Ascending aorta (tissue), 2 donors: ENCODE measurements at places on chromosomes 3 and 15.

- H3K4me1 ChIP-seq: no peaks in the 10 kb centered on the region
- no peak overlapping the region for H3K4me3 ChIP-seq
- no peaks in the 10 kb centered on the region for H3K36me3 ChIP-seq
- no peak overlapping the region for H3K27ac ChIP-seq
- no peaks in the 10 kb centered on the region for H3K27me3 ChIP-seq
Observed at GRCh38 chr15:62104401-62104800, 37.6 kb downstream of the C2CD4A start.

GRCh38 chr3:189771842-189772450 lies 140.8 kb downstream of the TP63 start:
- H3K27me3 ChIP-seq: no peaks in the 10 kb centered on the region
- no peak overlapping the region for H3K27ac ChIP-seq
- H3K36me3 ChIP-seq: no peaks in the 10 kb centered on the region
- no peak for DNase-seq

- no peaks in the 10 kb centered on the region for H3K36me3 ChIP-seq
- DNase-seq: no peak
- H3K4me1 ChIP-seq: no peaks in the 10 kb centered on the region
- H3K27ac ChIP-seq: no peak overlapping the region
- no peaks in the 10 kb centered on the region for H3K27me3 ChIP-seq
- H3K4me3 ChIP-seq: no peak overlapping the region
Observed at GRCh38 chr3:59878038-59878427, 828.2 kb upstream of the CFAP20DC start.

DNA sequence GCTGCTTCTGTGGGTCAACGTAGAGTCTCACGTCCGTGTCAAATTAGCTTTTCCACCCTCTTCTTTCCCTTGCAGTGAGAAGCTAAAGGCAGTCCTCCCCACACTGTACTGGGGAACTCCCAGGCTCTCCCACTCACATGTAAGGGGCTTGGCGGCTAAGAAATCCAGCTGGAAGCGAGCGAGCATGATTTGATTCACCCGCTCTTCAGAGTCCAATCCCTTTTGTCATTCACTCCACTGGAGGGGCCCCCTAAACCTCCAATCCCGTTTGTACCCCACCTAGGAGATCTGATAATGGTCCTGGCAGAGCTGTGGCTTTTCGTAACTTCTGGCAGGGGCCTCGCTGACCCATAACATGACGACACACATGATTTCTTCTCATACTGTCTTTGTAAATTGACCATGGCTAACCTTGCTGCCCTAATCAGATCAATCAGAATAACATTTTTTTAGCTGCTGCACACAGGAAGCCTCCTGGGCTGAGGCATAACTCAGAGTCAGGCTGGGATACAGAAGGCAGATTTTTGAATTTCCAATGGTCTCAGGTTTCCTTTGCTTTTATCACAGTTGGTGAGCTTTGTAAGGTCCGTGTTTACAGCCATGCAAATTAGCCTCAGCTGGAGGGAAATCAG lies 235.2 kb downstream of the GREM1 start:
- no peaks in the 10 kb centered on the region for H3K4me1 ChIP-seq
- H3K4me3 ChIP-seq: no peak overlapping the region
- H3K36me3 ChIP-seq: no peaks in the 10 kb centered on the region
- H3K27ac ChIP-seq: no peak overlapping the region

DNA sequence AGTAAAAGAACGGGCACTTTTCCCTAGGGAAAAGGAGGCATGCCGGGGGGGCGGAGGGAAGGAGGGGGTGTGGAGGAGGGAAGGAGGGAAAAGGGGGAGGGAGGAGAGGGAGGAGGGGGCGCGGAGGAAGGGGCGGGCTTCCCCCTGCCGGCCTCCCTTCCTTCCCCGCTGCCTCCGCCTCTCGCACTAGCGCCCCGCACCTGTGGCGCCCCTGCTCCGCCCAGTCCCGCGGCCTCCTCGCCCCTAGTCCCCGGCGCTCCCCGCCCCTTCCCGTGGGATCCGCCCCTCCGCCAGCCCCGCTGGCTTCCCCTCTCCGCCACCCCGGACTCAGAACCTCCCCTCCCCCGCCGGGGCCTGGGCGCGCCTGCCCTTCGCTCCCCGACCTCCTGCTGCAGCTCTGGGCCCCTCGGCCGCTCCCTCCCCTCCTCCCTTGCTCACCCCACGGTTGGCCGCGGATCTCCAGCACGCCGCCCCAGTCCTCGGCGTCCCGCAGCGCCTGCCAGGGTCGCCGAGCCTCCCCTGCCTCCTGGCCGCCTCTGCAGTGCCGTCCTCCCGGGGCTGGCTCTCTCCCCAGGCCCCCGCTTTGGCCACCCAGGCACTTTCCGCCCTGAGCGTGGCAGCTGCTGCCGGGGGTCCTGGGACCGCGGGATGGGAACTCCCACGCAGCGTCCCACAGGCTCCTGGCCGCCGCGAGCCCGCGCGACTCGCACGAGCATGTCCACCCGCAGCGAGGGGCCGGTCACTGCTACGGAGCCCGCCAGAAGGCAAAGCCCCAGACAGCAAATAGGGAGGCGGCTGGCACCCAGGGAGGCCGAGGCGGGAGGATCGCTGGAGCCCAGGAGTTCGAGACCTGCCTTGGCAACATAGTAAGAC lies 147.4 kb downstream of the TJP1 start:
- H3K36me3 ChIP-seq: no peaks in the 10 kb centered on the region
- H3K4me1 ChIP-seq: peaks cover 3% of the 10 kb centered on the region
- H3K27me3 ChIP-seq: no peaks in the 10 kb centered on the region
- peak overlapping the region; percentile 90 for H3K4me3 ChIP-seq
- DNase-seq: peak; percentile 69
- H3K27ac ChIP-seq: no peak overlapping the region

DNA sequence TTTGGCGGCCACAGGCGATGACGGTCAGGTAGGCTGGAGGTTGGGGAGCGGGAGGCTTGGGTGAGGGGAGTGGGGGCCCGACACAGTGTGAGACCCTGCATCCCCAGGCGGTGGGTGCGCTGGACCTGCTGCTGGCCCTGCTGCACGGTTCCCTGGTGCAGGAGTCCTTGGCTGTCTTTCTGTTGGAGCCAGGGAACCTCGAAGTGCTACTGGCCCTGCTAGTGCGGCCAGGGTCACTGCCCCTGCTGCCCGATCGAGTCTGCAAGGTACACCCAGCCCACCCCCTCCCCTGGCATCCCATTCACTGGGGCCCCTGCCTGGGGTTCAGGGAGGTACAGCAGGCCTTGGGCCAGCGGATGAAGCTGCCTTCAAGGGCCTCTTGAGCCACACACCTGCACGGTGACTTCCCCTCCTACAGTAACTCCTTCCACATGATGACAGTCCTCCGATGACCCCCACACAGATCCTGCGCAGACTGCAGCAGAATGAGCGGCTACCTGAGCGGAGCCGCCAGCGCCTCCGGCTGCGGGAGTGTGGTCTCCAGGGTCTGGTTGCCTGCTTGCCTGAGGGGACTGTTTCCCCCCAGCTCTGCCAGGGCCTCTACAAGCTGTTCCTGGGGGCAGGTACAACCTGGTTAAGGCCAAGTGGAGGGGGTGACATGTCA lies 19.5 kb downstream of the NBEAL2 start:
- no peak for DNase-seq
- peaks cover 50% of the 10 kb centered on the region for H3K36me3 ChIP-seq
- no peaks in the 10 kb centered on the region for H3K4me1 ChIP-seq
- H3K4me3 ChIP-seq: no peak overlapping the region
- H3K27ac ChIP-seq: no peak overlapping the region

- H3K4me3 ChIP-seq: peak overlapping the region; percentile 28
- no peaks in the 10 kb centered on the region for H3K27me3 ChIP-seq
- H3K36me3 ChIP-seq: no peaks in the 10 kb centered on the region
- peaks cover 3% of the 10 kb centered on the region for H3K4me1 ChIP-seq
- DNase-seq: no peak
Observed at GRCh38 chr3:177263615-177264368, 66.5 kb upstream of the TBL1XR1 start.

DNA sequence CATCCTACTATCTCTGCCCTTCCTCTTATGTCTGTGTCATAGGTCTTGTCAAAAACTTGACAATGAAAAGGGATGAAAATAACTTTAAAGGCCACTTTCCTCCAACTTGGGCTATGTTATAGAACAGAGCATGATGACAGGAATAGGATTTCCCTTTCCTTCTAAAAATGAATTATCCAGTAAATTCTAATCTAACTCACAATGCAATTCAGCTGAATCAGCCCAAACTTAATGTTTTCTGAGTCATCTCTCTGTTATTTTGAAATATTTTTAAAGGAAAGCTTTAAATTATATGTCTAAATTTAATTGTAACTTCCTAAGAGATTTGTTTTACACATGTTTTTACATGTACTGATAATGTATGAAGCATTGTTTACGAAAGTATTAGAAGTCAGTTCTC lies 258.5 kb downstream of the BBX start:
- no peaks in the 10 kb centered on the region for H3K36me3 ChIP-seq
- H3K4me3 ChIP-seq: no peak overlapping the region
- no peaks in the 10 kb centered on the region for H3K27me3 ChIP-seq
- no peak overlapping the region for H3K27ac ChIP-seq

GRCh38 chr15:52329987-52330386 lies 34.4 kb upstream of the MYO5C start:
- no peak overlapping the region for H3K4me3 ChIP-seq
- DNase-seq: no peak
- no peaks in the 10 kb centered on the region for H3K27me3 ChIP-seq
- H3K27ac ChIP-seq: no peak overlapping the region

DNA sequence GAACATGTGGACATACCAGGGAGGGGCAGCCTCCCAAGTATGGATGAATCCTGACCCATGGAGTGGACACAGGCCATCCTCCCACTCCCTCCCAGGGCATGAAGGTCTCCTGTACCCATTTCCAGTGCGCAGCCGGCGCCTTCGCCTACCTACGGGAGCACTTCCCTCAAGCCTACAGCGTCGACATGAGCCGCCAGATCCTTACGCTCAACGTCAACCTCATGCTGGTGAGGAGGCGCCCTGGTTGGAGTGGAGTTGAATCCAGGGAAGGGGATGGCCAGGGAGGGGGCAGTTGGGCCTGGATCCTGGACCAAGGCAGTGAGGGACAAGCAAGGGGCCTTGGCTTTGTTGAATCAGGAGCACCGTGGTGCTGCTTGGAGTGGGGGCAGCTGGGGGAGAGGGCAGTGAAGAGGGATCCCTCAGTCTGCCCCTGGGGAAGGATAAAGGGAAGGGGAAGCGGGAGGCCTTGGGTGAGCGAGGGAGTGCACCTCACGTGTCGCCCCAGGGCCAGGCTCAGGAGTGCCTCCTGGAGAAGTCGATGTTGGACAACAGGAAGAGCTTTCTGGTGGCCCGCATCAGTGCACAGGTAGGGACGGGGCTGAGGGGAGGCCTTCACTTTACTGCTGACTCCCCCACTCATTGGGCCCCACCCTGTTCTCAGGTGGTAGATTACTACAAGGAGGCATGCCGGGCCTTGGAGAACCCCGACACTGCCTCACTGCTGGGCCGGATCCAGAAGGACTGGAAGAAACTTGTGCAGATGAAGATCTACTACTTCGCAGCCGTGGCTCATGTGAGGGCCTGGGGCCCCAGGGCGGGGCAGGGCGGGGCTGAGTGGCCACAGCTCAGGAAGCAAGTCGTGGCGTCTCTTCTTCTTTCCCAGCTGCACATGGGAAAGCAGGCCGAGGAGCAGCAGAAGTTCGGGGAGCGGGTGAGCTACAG lies 25.3 kb downstream of the PTPN23 start:
- H3K36me3 ChIP-seq: peaks cover 53% of the 10 kb centered on the region
- no peak for DNase-seq
- H3K4me3 ChIP-seq: no peak overlapping the region
- H3K27me3 ChIP-seq: no peaks in the 10 kb centered on the region
- H3K27ac ChIP-seq: peak overlapping the region; percentile 70

GRCh38 chr3:72270072-72270681 lies 485.2 kb upstream of the PROK2 start:
- peak; percentile 78 for DNase-seq
- H3K4me1 ChIP-seq: no peaks in the 10 kb centered on the region
- H3K27me3 ChIP-seq: no peaks in the 10 kb centered on the region

DNA sequence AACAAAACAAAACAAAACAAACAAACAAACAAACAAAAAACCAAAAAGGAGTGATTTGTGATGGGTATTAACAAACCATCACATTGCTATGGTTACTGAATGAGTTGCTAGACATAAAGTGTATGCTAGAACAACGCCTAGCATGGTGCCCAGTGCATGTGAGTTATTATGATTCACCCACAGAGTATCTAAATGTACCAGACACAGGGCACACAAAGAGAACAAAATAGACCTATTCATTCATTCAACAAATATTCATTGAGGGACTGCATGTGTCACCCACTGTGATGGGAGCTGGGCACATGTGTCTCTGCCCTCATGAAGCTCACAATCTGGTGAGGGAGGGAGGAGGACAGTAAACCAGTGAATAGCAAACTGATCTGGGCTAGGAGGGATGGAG lies 11.6 kb upstream of the ACAN start:
- no peaks in the 10 kb centered on the region for H3K27me3 ChIP-seq
- no peak overlapping the region for H3K4me3 ChIP-seq
- no peaks in the 10 kb centered on the region for H3K36me3 ChIP-seq
- H3K27ac ChIP-seq: no peak overlapping the region

DNA sequence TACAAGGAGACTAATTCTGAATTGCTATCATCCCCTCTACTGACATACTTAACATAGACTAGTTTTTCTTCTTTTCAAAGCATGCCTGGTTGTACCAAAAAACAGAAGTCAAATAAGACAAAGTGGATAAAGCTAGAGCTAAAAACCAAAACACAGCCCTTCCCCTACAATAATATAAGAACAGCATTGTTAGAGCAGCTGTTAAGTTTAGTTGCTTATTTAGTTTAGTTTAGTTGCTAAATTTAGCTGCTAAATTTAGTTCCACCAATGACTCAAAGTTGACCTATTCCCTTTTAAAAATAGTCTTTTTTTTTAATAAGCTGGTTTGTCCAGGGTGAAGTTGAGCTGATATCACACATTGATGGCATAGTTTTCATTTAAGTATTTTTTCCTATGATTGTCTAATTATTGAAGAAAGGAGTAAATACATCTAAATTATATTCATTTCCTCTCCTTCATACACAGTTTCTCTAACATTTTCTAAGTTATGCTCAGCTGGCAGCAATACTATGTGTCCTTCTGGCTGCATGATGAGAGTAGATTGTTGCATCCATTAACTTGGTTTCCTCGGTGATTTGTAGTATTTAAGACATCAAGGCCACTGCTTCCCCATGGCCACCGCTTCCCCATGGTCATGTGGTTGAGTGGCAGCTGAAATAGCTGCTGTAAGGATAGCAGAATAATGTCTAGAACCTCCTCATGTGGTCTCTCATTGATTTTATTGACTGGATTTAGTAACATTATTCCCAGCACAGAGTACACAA lies 718.6 kb upstream of the NECTIN3 start:
- no peak for DNase-seq
- H3K4me3 ChIP-seq: no peak overlapping the region
- peak overlapping the region; percentile 62 for H3K27ac ChIP-seq
- no peaks in the 10 kb centered on the region for H3K27me3 ChIP-seq
- H3K36me3 ChIP-seq: no peaks in the 10 kb centered on the region

- no peaks in the 10 kb centered on the region for H3K36me3 ChIP-seq
- no peak overlapping the region for H3K4me3 ChIP-seq
- H3K4me1 ChIP-seq: peaks cover 7% of the 10 kb centered on the region
- no peak overlapping the region for H3K27ac ChIP-seq
- H3K27me3 ChIP-seq: no peaks in the 10 kb centered on the region
- DNase-seq: no peak
Observed at GRCh38 chr15:67997996-67998395, 56.1 kb upstream of the PIAS1 start.
